Uterus (tissue), 4 donors: ENCODE measurements at places on chromosomes 11 and 22. TPM values are rescaled to one million over a fixed set of nuclear protein-coding genes. Genes with fewer than 3 reads are reported as not detected.

GRCh38 chr11:93432247-93432646 is 101.7 kb downstream of the DEUP1 start:
- DNase-seq: no peak

DNA sequence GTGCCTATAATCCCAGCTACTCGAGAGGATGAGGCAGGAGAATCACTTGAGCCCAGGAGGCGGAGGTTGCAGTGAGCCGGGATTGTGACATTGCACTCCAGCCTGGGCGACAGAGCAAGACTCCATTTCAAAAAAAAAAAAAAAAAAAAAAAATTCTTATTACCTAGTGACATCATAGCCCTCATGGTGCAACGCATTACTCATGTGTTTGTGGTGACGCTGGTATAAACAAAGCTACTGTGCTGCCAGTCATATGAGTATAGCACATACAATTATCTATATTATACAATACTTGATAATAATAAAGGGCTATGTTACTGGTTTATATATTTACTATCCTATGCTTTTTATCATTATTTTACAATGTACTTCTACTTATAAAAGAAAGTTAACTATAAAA is 41.2 kb downstream of the OR2AT4 start:
- no peak for DNase-seq

DNA sequence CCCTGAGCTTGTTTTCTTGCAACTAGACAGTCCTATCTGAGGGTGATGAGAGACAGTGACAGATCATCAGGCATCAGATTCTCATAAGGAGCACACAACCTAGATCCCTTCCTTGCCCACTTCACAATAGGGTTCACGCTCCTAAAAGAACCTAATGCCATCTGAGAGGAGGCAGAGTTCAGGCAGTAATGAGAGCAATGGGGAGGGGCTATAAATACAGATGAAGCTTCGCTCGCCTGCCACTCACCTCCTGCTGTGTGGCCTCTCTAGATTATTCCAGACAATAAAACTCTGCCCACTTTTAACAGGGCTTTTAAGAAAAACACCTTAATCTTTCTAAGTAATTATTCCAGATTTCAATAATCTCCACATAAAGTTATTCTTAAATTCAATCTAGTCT is 43.9 kb upstream of the PAK1 start:
- DNase-seq: no peak

Gene PAMR1
- 172 TPM for total RNA-seq

Gene ROBO4
- 63.5 TPM for total RNA-seq

Gene SMIM35
- not detected for total RNA-seq
